Breast epithelium (tissue), 4 donors: ENCODE measurements at places on chromosomes 12 and 14.

DNA sequence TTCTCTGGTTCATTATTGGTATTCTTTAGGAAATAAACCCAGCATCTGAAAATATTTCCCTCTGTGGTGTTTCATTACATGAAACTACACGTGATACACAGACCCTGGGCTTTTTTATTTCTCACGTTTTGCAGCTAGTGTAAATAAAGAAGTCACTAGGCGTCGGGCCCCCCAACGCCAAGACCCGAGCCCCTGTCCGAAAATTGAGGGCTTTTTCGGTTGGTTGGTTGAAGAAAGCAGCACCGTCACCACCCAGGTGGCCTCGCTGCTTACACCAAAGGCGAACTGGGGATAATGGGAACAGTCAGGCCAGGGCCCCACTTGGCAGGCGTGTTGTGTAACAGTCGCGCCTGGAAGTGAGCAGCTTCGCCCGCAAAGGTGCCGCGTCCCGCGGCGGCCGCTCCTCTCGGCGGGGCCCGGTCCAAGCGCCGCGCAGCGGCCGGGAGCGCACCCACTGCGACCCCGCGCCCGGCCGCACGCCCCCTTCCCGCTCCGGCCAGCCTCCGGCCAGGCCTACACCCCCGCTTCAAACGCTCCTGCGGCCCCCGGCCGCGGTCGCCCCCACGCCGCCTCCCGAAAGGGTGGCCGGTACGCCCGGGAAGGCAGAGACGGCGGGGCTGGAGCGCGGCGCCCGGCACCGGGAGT is 1.2 kb downstream of the DUSP16 start:
- DNase-seq, result peak; percentile 70

GRCh38 chr14:89807151-89807550 is 147.4 kb downstream of the EFCAB11 start:
- DNase-seq, result no peak

DNA sequence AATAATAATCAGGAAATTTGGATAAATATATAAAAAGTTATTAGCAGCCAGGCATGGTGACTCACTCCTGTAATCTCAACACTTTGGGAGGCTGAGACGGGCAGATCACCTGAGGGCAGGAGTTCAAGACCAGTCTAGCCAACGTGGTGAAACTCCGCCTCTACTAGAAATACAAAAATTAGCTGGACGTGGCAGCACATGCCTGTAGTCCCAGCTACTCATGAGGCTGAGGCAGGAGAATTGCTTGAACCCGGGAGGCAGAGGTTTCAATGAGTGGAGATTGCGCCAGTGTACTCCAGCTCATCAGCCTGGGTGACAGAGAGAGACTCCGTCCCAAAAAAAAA is 64.5 kb downstream of the SYT1 start:
- DNase-seq, result no peak

GRCh38 chr12:49059299-49060171 is 1.1 kb downstream of the KMT2D start:
- DNase-seq, result no peak

DNA sequence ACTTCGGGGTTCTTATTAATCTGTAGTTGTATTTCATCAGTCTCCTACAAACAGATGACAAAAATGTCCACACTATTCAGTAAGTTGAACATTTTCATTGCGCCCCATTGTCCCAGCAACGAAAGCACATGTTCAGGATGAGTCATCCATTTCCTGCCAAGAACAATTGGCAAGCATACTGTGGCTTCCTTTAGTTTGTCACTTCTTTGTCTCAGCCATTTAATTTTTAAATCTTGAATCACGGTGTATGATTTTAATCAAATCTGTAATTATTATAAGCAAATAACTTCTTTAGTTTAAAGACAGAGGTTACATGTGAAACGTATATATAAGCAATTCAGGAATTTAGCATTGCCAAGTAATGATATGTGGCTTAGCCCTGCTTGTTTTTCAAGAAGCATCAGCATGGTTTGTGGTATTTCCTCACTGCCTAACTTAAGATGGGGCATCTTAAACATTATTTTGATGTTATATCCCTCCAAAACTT is 211.3 kb upstream of the KRR1 start:
- DNase-seq, result peak; percentile 77
